ENCODE measurements at places on chromosomes 7 and 10.
A peak's percentile ranks its signal among the peaks of the same experiment; 100 is the strongest.

GRCh38 chr10:51092402-51092801, 18.1 kb downstream of the PRKG1 start:
- no peak for DNase-seq

- no peak for DNase-seq
These were observed 335.1 kb downstream of the XPNPEP1 start for GRCh38 chr10:109588259-109588658.

- no peak for DNase-seq
These were observed 28.9 kb downstream of the CPA1 start for GRCh38 chr7:130409067-130409711.

- DNase-seq: no peak
These were observed 107.1 kb upstream of the FAM20C start for GRCh38 chr7:85074-85882.

DNA sequence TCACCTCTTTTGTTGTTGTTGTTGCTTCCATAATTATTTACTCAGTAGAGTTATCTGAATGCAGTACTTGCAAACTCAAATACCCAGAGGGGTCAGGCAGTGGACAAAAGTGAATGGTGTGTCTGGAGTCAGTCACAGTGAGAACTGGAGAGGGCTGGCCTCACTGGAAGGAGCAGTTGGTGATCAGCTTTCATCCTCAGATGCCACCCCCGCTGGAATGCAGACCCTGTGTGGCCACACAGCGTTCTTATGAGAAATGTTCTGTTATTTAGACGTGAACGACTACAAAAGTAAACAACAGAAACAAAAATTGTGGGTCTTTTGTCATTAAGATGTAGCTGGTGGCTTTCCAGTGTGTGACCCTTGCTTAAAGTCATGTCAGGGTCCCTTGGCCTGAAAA, 29.6 kb upstream of the VPS41 start:
- DNase-seq: no peak

- DNase-seq: no peak
These were observed 66.7 kb upstream of the IL6 start for GRCh38 chr7:22660293-22660692.

DNA sequence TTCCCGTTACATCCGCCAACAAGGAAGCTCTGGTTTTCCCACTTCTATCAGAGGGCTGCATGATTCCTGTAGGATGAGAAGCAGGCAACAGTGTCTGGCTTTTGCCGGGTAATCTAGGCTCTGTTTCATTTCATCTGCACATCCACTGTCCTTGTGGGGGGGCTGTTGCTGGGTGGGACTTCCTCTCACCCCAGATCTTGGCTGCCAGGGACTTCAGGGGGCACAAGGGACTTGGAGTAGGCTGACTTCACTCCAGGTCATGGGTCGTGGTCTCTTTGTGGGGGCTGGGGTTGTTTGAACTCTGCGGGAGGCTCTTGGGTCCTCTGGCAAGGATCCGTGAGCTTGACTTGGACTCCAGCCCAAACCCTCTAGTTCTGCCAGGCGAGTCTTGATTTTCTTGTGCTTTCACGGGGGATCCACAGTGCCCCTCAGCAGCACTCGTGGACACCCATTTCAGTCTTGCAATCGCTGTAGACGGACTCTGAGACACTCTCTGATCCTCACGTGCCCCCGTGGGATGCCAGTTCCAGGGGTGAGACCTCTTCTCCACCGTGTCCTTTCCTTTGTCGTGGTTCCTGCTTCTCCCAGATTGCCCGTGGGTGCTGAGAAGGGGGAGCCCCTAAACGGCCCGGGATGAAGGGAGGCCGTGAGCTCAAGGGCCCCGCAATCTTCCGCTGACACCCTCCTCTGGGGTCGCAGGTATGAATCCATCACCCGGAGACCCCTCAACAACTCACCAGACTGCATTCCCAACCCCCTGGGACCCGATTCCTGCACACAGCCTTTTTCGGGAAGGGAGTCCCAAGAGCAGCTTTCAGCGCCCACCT, 21.4 kb upstream of the ZNF273 start:
- no peak for DNase-seq

- DNase-seq: no peak
These were observed 107.8 kb downstream of the HECW1 start for GRCh38 chr7:43220250-43220649.

DNA sequence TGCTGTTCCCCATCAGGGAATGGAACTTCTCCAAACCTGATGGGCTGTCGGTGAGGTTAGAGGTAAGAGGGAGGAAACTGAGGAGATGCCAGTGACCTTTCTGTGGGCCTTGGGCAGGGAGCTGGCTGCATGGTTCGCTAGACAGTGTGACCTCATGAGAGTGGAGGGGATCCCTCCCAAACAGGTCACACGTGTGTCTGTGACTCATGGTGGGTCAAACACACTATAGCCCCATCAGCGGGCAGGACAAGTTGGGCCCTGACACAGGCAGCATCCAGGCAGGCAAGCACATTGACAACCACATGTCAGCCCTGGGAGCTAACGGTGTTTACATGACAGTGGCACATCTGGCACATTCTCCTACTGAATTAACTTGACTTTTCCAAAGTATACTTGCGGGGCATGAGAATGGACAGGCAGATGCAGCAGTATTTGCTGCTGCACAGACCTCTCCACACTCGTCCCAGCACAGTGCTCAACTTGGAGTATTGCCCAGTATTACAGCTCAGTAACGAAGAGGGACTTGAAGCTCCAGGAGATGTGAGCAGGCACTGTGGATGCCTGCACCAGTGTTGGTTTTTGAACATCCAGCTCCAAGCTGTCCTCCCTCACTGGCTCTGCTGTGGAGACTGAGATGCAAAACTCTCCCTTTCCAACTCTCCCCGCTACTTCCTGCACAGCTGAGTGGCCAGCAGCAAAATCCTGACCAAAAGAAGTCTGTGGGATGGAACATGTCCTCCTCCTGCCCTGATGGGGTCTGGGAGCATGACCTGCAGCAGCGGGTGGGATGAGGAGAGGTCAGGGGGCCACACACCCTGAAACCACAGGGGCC, 199.6 kb downstream of the WDR37 start:
- no peak for DNase-seq

DNA sequence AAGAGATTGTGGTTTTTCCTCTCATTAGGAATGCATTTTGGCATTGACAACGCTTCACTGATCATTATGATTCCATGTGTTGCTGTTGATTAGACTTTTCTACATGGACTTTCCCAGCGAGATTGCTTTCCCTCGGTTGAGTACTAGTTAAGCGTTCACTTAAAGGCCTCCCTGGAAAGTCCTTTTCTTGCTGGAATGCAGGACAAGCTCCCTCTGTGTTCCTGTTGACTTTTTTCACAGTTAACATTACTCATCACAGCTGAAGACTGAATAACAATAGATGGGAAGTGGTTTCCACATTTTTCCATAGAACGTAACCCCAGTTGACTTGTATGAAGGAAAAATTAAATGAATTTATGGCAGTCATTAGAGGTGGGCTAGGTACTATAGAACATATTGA, 2.6 kb upstream of the CAV1 start:
- no peak for DNase-seq

GRCh38 chr10:92814790-92815189, 33.5 kb upstream of the EXOC6 start:
- DNase-seq: no peak

GRCh38 chr10:92387289-92387940, 96.4 kb downstream of the MARCHF5 start:
- DNase-seq: peak; percentile 59

GRCh38 chr10:74255214-74255613, 104.2 kb downstream of the ADK start:
- peak; percentile 11 for DNase-seq

DNA sequence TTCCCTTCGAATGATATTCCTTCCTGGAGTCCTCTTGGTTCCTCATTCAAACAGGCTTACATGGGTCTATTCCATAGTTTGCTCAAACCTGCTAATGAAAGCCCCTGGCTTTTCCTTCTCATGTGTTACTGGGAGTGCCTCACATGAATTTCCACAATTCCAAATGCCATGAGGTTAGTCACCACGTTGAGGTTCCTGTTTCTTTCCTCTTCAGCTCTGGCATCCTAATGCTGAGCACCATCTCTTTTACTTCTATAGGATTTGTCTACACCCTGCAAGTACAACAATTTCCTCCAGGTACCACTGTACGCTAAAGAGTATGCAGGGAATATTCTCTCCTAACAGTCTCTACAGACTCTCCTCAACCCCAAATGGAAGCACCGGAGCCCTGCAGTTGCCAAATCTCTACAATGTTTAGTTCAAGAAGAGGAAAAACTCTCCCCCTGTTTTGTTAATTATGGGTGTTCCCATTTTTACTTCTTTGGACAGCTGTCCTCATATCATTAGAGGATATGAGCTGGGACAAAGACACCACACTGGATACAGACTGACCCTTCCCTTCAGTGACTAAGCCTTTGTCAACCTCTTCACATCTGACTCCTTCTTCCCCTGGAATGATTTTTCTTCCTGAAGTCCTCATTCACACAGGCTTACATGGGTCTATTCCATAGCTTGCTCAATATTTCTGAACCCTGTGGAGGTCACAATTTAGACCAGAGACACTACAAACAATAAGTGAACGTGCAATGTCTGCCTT, 145.8 kb upstream of the BET1 start:
- no peak for DNase-seq
